ENCODE measurements at places on chromosomes 3 and 15. TPM values are rescaled to one million over a fixed set of nuclear protein-coding genes. Genes with fewer than 3 reads are reported as not detected.

GOLGA8G gene
- not detected for total RNA-seq

TYRO3 gene
- 1.6 TPM for total RNA-seq

C3orf20 gene
- not detected for total RNA-seq

PPM1L gene
- 0.99 TPM for total RNA-seq

TARS3 gene
- 10.1 TPM for total RNA-seq

PPARG gene
- total RNA-seq = 42.7 TPM
